ENCODE measurements at places on chromosomes 6 and 20.

- no peak for DNase-seq
Measured at GRCh38 chr20:48259456-48259855, 474.2 kb upstream of the SULF2 start.

GRCh38 chr6:155222506-155222905 is 41.3 kb upstream of the CLDN20 start:
- no peak for DNase-seq

DNA sequence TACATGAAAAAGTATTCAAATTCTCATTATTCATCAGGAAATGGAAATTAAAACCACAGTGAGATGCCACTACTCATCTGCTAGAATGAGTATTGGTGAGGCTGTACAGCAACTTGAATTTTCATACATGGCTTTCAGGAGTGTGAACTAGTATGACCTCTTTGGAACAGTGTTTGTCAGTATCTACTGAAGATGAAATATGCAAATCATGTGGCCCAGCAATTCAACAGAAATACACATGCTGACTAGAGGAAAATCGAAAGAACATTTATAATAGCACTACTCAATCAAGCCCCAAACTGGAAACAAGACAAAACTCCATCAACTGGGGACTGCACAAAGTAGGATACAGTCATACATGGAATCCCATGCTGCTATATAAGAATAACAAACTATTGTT is 102.2 kb downstream of the DCDC2 start:
- no peak for DNase-seq

DNA sequence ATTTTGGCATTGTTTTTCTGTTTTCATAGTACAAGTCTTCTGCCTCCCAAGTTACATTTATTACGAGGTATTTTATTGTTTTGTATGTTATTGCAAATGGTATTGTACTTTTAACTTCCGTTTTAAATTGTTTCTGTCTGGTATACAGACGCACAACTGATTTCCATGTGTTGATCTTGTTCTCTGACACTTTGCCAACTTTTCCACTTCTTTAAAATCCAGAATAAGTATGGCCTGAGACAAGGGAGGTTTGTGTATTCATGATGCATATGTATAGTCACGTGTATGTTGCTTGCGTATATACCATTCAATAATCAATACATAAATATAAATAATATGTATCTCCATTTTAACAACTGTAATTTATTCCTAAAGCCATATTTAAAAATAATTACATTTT is 41.2 kb downstream of the THBS2 start:
- DNase-seq, result no peak

All from AG09319 (cell line).